Stimulated activated CD8-positive, alpha-beta memory T cell treated with anti-CD3 and anti-CD28 coated beads, Interleukin-7, amount 100 ng/mL, for 48 hours (primary cell): ENCODE measurements at places on chromosomes 3 and 15.

GRCh38 chr15:45534821-45535220, 12.3 kb upstream of the SLC30A4 start:
- DNase-seq: no peak

GRCh38 chr3:72579581-72580245, 268.5 kb downstream of the SHQ1 start:
- DNase-seq: no peak

GRCh38 chr3:41148478-41148877, 50.8 kb upstream of the CTNNB1 start:
- no peak for DNase-seq

DNA sequence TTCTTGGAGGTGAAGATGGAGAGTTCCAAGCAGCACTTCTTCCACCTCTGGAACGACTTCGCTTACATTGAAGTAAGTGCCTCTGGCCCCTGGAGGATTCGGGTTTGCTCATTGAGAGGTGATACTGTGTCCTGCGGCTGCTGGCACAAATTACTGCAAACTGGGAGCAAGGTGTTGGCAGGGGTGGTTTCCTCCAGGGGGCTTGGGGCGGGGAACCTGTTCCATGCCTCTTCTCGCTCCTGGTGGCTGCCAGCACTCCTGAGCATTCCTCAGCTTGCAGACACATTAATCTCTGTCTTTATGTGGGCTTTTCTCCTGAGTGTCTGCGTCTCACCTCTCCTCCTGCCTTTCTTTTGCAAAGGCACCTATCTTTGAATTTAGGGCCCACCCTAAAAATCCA, 47.4 kb downstream of the MESD start:
- no peak for DNase-seq
